Motor neuron (in vitro differentiated cells): ENCODE measurements at places on chromosomes 4 and X.

GRCh38 chr4:26900765-26901164, 40.1 kb downstream of the STIM2 start:
- no peak for ATAC-seq

- ATAC-seq: no peak
Measured at GRCh38 chr4:129377131-129377845, 281.3 kb downstream of the C4orf33 start.

GRCh38 chr4:26622913-26623312, 39.0 kb downstream of the TBC1D19 start:
- ATAC-seq: no peak

GRCh38 chr4:94913316-94913715, 155.6 kb downstream of the BMPR1B start:
- ATAC-seq: no peak

DNA sequence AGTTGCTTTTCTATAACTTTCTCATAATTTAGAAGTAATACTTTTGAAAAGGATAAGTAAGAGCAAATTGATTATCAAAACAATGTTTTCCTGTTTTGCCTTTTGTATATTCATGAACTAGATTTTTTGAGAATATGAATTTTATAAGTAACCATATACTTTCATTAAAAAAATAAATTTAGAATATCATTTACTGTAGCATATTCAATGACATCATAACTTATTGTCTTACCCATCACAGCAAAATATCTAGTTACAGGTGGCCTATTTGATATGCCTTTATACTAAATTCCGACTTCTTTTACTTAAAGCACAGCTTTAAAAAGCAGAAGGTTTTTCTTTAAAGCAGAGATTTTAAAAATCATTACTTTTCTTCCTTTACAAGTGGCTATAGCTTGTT, 20.1 kb downstream of the BLTP1 start:
- ATAC-seq: no peak

DNA sequence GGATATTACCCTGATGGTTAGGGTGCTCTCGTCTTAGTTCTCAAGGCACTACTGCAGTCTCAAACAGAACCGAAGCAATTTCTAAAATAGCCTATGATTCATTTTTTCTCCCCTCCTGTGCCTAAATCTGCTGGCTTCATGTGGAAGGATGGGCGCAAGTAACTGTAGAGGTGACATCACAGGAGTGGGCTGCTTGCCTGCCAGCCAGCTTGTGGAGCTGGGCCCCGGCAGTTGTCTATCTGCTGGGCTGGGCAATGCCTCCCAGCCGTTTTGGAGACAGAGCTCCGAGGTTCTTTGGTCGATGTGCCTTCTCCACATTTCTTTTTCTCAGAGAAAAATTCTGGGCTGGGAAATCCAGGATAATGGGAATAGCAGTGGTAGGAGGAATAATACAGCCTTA, 34.3 kb upstream of the CITED1 start:
- ATAC-seq: no peak

DNA sequence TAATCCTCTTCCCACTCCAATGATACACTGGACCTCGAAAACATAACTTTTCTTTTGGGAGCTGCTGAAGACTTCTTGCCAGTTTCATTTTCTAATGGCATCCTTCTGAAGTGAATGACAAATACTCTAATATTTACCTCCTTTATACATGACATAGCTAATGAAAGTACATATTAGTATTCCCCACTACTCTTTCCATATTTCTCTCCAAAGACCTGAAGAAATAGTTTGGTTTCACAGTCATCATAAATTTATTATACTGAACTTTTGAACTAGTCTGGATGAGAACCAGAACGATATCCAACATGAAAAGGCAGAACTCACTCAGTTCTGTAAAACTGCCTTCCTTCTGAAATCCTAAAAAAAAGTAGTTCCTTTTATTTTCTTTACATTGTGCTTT, 139.1 kb downstream of the GPC3 start:
- ATAC-seq: no peak

- ATAC-seq: no peak
Measured at GRCh38 chrX:104935581-104935980, 284.9 kb downstream of the TEX13A start.

GRCh38 chrX:12973561-12974304, 1.2 kb upstream of the TMSB4X start:
- no peak for ATAC-seq

DNA sequence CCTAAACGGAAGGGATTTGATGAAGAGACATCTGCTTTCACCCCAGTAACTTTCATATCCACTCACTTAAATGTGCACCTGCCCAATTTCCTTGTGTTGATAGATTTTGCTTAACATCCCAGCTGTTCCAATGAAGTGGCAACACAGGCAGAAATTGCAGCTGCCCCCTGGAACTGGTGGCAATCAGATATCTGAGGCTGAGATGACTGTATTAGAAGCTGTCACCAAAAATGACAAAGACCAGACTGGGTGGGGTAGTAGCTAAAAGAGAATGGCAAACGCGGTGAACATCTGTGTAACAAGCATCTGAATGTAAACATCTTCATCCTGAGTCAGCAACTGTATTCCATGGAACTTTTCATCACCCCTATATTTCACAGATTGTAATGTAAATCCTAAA, 17.1 kb downstream of the GABRA2 start:
- no peak for ATAC-seq

DNA sequence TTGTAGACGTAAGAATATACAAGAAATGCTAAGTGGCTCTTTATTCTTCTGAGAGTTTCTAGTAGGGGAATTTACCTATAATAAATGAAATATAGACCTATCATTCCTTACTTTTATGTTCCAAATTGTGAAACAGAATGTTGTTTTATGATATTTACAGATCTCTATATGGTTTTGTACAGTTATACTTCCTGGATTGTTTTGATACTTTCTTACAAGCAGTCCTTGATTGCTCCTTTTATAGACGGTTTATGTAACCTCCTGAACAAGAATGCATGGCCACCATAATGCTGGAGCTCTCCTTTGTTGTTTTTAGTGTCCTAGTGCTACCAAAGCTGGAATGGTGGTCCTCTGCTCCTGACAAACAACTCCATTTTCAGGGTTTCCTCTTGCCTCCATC, 91.7 kb upstream of the RPA4 start:
- no peak for ATAC-seq

DNA sequence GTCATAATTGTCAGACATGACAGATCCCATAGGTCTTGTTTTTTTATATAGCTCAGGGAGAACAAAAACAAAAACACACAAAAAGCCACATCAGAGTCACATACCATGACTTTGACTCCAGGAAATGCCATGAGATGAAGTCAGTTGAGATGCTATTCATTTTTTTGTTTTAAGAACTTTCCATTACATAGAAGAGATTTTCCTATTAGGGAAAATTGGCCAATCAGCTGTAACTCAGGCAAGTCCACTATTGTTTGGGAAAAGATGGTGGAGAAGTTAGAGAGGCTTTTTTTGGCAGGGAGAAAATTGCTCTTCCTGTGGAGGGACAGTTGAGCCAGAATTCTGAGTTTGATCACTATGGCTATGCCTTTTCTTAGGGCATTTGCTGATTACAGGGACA, 72.6 kb downstream of the SMARCA5 start:
- ATAC-seq: no peak

DNA sequence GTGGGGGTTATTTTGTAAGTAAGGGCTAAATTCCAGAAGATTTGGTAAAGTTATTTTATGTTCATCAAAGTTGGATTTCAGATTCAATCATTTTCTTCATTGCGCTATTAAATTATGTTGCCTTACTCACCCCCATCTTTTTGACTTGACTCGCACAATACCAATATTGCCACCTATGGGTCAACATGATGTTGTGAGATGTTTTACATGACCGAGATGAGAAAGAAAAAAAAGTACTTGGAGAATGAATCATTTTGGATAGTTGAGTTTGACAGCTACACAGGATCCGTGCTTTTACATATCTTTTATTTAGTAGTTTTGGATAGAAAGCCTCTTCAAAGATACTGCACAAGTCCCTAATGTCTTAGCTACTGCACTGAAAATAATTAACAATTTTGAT, 224.2 kb upstream of the EMCN start:
- no peak for ATAC-seq

DNA sequence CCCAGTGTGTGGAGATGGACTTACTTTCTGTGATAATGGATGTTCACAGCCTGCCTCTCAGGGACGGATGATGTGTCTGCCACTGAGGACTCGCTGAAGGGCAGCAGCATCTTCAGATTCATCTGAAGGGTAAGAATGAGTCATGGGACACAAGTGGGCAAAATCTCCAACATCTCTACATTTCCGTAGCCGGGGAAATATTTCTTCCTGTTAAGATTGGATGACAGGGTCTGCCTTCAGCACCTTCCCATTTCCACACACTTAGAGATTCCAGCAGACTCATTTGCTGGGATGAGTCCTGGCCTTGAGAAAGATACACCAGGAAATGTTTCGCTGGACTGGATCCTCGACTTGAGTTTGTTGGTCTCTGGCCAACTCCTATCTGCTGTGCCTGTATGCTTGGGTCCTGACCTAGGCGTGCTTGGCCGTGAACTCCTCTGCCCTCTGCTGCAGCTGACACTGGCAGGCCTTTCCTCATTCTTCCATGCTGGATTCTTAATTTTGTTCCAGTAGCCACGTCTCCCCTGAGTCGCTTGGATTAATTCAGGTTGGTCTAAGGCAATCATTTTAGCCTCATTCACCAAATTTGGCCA, 46.5 kb upstream of the SOD3 start:
- ATAC-seq: no peak

- ATAC-seq: peak; percentile 64
Measured at GRCh38 chr4:169233691-169234090, 37.1 kb downstream of the SH3RF1 start.

GRCh38 chrX:100648458-100649417, 4.7 kb downstream of the SRPX2 start:
- peak; percentile 38 for ATAC-seq

- ATAC-seq: no peak
Measured at GRCh38 chr4:83961575-83961974, 425.7 kb downstream of the GPAT3 start.

DNA sequence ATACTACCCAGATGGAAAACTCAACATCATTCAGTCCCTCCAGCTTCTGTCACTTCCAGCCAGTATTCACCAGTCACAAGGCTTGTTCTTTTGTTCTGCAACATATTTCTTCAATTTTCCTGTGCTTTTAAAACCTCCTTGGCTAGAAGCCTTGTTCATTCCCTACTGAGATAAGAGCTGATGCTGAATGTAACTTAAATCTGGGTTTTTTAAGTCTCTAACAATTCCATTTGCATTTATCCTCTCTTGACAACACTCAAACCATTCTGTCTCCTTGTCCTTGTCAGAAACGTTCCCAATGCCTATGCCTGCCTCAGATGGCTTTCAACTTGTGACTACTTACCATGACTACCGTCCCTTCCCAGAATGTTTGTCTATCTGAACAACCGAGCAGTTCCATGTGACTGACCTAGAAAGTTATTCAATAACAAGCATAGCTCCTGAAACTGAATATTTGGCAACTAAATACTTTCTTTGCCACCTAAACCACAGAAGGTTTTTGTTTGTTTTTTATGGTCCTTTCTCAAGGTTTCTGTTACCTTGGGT, 682.9 kb upstream of the GALNTL6 start:
- no peak for ATAC-seq
